ENCODE measurements at places on chromosomes 11 and 22.

GRCh38 chr22:41417622-41418390 lies 28.8 kb downstream of the TOB2 start:
- DNase-seq, result no peak

DNA sequence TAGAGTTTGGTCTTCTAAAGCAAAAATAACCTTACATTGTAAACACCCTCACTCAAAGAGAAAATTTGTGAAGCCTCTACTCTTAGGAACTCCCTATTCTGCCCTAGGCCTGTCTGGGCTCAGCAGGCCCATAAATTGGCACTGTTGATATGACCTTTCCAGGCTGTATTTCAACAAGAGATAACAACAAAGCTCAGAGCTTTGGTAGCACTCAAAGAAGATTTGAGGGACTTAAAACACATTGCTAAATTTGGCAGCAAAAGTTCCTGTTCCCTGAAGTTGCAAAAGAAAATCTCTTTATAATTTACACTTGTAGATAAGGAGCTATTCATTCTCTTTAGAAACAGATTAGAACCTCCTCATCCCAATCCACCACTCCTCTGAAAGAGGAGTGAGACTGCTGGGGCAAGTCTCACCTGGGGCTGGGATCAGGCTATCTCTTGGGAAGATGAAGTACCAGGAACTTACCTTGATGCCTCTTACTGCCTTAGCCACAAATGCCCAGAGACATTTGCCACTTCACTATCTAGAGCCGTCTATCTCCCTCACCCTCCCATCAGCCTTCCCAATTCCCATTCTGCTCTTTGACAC lies 110.4 kb upstream of the AKIP1 start:
- no peak for DNase-seq

DNA sequence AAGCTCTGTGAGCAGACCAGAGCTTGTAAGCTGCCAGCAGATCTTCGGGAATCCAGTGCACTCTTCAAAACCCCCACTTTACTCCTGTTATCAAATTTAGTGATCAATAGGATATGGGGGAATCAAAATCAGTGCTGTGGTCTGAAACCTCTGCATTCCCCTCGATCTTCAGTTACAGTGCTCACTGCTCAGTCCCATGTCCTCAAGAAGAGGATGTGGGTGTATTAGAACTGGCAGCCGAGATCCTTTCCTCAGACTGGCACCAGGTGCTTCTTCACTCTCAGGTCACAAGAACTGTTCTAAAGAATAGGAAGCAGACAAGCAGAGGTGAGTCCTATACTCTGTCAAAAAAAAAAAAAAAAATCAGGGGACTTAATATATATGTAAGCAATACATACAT lies 15.3 kb upstream of the MAML2 start:
- no peak for DNase-seq

DNA sequence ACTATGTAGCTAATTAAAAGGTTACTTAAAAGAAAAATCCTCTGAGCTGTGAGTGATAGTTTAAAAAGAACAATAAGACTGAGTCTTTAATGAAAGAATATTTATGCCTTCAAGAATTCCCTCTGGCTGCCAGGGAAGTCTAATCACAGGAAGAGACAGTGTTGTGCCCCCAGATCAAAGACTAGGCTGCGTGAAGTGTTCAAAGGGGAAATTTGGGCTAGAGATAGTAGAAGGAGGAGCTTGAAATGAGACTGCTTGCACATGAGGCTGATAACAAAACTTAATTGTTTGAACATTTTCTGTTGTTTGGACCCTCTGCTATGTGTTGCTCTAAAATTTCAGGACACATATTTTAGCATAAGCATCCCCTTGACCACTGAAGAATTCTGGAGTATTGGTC lies 99.7 kb upstream of the MTNR1B start:
- DNase-seq, result no peak
